ENCODE measurements at places on chromosomes 3 and 15.

- peak; percentile 57 for DNase-seq
Observed at GRCh38 chr15:40436892-40437751, 3.6 kb upstream of the BAHD1 start.

DNA sequence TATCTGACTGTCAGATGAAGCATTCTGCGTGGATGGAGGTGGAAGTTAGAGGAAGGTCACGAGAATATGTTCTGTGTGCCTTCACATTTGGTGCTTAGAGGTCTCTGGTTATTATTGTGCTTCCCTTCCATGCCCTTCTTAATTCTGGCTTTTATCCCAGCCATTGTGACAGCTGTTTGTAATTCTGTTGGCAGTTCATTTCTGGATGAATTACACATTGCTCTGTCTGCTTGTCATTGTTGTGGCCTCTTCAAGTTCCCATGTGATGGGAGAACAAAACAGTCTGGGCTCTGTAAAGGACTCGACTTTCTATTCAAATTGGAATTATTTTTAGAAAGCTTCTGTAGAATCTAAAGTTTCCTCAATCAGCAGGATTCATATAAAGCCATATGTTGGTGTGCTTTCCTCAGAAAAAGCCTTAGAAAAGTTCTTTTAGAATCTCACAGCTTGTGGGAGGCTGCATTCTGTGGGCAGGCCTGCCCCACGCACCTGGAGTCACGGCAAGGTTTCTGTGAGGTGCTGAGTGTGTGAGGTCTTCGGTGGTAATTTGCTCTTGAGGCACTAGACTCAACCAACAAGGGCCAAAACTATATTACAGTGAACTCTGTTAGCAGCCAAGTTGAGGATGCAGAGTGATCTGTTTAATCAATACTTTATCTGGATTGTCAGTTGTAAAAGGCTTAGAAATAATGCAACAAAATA is 397.4 kb upstream of the AZI2 start:
- no peak for DNase-seq

DNA sequence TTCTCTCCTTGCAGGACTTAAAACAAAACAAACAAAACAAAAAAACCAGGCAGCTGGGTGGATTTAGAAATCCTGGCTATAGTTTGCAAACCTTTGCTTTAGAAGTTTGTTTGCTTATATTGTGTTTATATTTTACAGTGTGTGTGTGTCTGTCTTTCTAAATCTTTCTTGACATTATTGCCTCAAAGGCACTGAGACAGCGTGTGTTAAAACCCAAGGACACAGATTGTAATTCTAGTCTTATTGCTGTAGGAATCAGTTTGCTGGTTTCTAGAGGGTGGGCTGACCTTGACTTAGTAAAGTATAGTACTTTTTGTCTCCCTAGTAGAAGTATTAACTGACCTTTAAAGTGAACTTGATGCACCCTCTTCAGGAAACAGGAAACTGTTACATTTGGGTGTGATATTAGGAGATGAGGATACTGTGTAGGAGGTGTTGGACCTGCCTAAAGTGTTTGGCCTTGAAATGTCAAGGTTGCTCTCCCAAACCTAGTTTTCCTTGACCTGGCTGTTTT is 71.0 kb downstream of the TCF12 start:
- DNase-seq: no peak

- DNase-seq: no peak
Observed at GRCh38 chr15:61712129-61712759, 348.0 kb downstream of the VPS13C start.
